ENCODE measurements at places on chromosomes 3 and 15.

GRCh38 chr15:63372018-63372705 lies 9.5 kb downstream of the CA12 start:
- DNase-seq = peak; percentile 75

GRCh38 chr3:170614214-170614966 lies 28.5 kb upstream of the SLC7A14 start:
- no peak for DNase-seq

- no peak for DNase-seq
Measured at GRCh38 chr3:178525251-178525650, 11.0 kb upstream of the KCNMB2 start.

- peak; percentile 7 for DNase-seq
Measured at GRCh38 chr3:42442640-42443039, 32.2 kb upstream of the LYZL4 start.

DNA sequence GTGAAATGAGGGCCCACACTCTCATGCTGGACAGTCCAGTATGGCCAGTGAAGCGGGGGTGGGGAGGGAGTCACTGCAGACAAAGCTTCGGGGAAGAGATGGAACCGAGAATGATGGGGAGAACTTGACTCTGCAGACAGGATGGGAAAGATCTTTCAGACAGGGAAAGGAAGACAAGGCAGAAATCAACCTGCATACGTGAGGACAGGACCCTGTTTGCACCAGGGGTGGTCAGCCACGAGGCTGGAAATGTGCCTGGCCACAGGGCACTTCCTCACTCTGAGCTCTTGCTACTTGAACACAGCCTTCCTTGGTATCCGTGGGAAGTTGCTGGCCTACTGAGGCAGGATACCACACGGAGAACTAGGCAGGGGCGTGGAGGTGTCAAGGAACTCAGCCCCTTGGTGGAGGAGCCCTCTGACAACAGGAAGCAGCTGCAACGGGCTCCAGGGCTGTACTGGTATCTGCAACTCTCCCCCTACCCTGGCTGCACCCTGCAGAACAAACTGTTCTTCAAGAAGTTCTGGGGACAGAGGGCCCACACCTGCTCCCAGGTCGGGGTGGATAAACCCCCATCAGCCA lies 9.3 kb upstream of the SRP14 start:
- peak; percentile 43 for DNase-seq

All from activated CD4-positive, alpha-beta T cell treated with anti-CD3 and anti-CD28 coated beads for 36 hours (primary cell).